ENCODE measurements at places on chromosomes 2 and 18.

DNA sequence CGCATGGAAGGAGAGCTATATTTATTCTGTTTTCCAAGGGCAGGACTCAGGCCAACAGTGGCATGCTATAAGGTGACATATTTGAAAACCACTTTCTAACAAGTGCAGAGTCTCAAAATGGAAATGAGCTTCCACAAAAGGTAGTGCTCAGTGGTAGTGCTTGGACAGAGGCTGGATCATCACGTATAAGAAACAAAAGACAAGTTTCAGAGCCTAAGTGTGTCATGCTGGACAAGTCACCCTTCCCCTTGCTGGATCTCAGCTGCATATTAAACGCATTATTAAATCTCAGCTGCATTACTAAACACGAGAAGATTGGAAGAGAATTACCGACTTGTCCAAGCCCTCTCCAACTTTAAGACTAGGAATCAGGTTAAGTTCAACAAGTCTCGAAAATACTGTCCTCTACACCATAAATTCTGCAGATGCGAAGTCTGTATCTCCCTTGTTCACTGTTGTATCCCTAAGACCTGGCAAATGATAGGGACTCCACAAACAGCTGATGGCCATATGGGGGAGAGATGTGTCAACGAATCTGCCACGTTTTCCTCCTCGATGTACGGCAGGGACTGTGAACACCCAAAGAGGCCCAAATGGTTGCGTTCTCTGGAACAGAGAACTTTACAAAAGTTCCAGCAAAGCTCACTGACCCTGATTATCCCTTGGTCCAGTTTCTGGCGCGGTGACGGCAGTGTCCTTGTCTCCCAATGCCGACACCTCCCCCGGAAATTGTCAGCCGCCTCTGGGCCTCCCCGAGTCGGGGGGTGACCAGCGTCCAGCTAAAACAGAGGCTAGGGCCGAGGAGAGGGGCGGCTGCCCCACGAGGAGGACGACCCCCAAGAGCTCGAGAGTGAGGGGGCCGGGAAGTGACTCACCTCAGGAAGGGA, 611 bp downstream of the NOL10 start:
- no peak for DNase-seq

DNA sequence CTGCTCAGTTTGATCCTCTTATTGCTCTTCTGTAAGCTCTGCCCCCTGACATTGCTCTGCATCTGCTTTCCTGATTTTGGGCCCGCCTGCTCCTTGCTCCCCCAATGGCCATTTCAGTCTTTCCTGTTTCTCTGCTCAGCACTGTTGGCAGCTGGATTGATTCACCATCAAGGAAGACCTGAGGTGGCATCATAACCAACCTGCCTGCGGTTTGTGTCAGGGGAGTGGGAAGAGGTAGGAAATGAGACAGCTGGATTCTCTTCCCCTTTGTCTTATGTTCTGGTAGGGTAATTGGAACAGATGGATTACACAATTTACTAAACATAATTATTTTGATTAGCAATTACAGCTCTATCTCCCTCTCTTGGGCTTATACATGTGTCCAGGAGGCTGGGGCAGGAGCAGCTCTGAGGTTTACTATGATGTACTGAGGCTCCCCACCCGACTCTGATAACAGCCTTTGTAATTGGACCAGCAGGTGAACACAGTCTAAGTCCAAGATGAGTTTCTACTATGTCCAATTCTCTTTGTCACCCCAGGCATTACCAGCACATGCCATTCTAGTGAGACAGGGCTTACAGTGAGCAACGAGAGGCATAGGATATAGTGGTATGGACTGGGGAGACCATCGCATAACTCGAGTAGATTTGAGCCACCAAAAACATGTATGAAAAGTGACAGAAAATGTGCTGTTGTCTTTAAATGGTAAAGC, 151.8 kb upstream of the MMADHC start:
- DNase-seq: no peak

- DNase-seq: no peak
Measured at GRCh38 chr18:9946831-9947230, 33.0 kb downstream of the VAPA start.

- DNase-seq: no peak
Measured at GRCh38 chr18:3230401-3231334, 10.9 kb upstream of the MYOM1 start.

GRCh38 chr2:218422403-218423086, 3.6 kb downstream of the VIL1 start:
- DNase-seq: peak; percentile 89

DNA sequence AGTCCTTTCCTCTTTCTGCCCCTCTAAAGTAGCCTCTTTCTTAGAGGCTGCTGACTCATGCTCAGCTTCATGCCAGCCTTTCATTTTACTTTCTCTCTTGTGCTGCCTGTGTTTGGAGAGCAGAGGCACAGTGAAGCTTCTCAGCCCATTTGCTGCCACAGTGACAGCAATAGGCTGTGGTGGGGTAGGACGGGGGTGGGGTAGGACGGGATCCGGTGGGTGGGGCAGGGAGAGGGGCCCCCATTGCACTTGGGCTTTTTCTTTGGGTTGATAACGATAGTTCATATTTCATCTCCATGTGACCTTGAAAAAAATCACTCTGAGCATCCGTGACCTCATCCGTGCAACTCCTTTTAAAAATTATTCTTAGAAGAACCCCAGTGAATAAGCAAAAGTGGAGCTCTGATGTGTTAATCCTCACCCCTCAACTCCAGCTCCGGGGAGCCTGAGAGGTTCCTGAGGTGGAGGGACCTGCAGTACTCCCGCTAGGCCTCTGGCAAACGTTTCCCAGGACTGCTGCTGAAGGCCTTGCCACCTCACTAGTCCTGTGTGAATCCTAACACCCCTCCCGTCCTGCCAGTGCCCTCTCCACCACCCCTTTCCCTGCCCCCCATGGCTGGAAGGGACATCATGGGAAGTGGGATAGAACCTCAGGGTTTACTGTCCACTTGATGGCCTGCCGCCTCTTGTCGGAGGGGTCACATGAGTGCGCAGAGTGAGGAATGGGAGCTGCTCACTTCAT, 70.8 kb downstream of the INPP4A start:
- DNase-seq: peak; percentile 25

DNA sequence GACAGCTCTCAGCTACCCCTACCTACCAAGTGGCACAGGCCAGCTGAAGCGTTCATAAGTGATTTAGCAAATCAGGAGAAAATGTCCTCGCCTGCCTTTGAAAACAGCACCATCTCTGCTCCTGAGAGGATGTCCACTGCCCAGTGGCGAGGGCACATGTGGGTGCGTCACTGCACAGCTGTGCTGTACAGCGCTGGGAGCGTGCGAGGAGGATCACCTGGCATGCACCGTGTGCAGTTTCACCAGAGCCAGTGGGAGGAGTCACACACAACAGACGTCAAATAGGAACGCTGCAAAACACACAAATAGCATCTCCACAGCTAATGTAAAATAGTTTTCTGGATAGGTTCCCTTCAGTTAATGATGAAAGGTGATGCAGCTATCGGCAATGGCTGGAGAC, 154.1 kb downstream of the HDAC4 start:
- no peak for DNase-seq

DNA sequence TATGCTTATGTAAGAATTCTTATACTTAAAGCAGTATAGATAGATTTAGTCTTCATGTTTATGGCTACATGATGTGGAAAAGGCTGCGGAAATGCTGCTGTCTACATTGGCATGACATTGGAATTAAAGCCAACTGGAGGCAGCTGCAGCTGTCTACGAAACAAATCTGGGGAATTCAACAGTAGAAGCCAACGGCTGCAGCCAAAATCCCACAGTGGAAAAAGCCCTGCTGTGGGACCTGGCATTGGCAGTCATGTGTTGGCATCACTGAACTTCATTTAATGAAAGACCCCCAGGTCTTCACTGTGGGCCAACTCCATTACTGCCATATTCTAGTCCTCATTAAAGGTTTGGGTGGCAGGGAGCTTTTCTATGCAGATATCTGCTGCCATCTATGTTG, 223.6 kb downstream of the SLC8A1 start:
- DNase-seq: no peak

DNA sequence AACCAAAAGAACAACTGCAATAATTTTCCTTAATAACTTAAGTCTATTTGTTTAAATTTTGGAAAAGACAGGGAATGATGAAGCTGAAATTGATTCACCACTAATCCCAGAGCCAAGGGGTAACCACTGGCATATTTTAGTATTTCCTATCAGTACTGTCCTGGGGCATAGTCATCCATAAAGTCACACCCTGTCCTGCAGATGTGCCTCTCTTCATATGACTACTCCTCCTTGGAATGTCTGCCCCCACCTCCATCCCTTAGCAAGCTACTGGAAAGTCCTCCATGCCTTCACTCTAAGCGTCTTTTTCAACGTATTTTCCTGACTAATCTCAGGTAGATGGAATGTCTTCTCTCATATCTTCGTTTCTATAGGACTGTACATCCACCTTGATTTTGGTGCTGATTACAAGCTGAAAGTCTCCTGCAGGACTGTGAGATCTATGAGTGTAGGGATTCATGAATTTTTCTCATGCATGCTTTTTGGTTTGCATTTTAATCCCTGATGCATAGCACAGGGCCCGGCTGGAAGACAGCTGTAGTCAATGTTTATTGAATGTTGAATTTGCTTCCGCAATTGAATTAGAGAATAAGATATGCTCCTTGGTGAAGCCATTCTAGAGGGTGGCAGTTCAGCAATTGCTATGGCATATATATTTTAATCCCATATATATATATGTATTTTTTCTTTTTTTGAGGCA, 85.6 kb downstream of the MOGAT1 start:
- no peak for DNase-seq

DNA sequence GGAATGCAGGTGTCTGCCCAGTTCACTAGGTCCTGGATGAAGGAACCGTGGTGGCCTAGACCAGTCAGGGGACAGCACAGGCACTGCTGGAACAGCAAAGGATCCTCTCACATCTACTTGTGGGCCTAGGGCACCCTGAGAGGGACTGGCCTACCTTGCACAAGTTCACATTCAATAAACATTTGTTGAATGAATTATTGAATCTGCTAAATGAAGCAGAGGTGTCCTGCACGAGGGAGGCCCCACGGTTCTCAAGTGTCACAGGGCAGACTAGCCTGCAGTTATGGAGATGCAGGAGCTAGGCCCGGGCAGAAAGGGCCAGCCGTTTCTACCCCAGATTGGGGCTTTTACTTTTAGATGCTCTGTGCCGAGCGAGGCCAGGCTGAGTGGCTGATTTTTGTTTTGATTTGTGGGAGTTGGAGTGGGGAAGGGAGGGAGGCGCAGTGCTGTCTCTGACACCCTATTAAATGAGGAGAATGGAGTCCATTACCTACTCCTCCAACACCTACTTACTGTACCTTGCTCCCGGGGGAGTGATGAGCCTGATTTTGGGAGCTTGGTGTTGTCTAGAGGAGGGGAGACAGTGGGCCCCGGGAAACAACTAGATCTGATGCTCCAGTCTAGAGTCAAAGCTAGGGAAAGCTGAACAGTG, 18.4 kb downstream of the SH2D6 start:
- no peak for DNase-seq

DNA sequence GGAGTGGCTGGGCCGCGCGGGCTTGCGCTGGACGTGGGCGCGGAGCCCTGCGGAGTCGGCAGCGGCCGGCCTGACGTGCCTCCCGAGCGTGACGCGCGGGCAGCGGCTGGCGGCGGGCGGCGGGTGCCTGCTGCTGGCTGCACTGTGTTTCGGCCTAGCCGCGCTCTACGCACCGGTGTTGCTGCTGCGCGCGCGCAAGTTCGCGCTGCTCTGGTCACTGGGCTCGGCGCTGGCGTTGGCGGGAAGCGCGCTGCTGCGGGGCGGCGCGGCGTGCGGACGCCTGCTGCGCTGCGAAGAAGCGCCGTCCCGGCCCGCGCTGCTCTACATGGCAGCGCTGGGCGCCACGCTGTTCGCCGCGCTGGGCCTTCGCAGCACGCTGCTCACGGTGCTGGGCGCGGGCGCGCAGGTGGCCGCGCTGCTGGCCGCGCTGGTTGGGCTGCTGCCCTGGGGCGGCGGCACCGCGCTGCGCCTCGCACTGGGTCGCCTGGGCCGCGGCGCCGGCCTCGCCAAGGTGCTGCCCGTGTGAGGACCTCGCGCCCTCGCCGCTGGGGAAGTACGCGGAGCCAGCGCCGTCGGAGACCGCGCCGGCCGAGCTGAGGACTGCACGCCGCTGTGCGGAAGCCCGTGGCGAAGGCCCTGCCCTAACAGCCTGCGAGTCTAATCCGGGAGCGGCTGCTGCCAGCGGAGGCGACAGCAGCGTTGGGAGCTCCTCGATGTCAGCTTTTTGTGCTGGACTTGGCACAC, 526 bp downstream of the SFT2D3 start:
- peak; percentile 67 for DNase-seq

DNA sequence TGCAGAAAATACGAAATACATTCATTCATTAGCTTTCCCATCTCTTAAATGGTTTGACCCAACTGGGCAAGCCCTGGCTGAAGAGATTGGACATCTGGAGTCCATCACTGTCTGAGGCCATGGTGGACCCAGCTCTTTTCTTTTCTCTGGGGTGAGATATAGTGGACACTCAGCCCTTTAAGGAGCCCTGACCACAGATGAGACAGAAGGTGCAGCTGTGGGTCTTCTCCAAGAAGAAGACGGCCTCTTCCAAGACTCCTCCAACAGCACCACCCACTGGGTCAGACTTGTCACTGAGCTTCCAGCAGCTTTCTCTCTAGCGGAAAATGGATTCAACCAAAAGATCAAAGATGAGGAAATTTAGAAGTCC, 27.2 kb downstream of the TWIST2 start:
- DNase-seq: no peak

- no peak for DNase-seq
Measured at GRCh38 chr18:8844721-8845148, 139.4 kb downstream of the MTCL1 start.

GRCh38 chr2:74702001-74702715, 48.1 kb downstream of the SEMA4F start:
- no peak for DNase-seq

GRCh38 chr2:238894226-238894949, 46.5 kb downstream of the TWIST2 start:
- no peak for DNase-seq

DNA sequence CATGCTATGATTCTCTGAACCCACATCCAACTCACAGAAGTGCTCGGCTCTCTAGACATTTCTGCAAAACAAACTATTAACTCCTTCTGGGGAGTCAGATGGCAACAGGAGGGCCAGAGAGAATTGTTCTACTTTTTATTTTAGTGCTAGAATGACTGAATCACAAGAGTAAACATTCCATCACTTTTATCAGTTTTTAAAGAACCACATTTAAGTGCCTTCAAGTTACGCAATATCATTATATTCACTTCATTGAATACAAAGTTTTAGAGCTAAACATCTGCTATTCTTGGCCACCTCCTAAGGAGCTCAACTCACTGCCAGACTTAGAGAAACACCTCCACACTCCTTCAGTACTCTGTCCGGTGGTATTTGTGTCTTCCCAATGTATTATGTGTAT, 22.4 kb downstream of the B4GALT6 start:
- no peak for DNase-seq

DNA sequence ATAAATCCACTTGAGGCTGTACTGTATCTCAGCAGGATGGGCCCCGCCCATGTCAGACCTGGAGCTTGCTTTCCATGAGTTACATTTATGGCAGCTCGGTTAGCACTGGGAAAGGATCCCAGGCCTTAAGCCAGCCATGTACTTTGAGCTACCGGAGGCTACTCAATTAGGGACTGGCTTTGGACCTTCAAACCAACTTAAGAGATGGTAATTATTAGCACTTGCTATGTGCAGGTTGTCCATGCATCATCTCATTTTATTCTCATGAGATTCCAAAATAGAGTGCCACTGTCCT, 64.4 kb downstream of the ACTR2 start:
- no peak for DNase-seq

- DNase-seq: no peak
Measured at GRCh38 chr2:181106789-181107627, 126.6 kb downstream of the UBE2E3 start.
